ENCODE measurements at places on chromosomes 7 and 10. TPM values are rescaled to one million over a fixed set of nuclear protein-coding genes. Genes with fewer than 3 reads are reported as not detected.

UPK3BL2 gene
- 9.8 TPM for total RNA-seq

DNA sequence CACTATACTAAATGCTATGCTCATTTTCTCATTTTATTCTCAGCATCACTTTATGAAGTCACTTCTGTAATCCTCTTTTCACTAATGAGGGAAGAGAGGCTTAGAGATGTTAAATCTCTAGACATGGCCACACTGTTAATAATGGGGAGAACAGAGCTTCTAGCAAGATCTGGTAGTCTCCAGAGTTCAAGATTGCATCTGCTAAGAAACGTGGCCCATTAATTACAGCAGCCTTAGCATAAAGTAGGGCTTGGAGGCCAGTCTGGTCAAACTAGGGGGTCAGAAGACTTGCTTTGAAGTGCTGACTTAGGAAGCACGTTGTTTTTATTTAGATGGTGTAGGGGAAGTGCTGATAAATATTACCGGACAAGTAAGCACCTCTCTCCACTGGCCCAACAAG is 29.3 kb downstream of the ARL4A start:
- no peak for DNase-seq

DNA sequence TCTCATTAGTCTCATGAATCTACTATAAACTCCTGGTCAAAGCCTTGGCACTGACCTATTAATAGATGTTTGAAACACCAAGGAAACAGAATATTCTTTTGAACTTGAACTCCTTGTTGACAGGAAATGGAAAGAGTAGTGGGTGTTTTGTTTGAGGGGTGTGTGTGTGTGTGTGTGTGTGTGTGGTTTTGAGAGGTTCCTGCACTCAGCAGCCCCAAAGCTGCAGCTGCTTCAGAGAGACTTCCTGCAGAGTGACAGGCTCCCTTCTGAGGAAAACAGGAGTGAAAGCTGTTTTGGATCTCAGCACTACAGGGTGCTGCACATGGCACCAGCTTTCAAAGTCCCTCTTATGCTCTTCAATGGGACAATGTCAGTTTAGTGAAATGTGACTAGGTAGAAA is 546.5 kb upstream of the STEAP1 start:
- no peak for DNase-seq

GRCh38 chr7:120407010-120407409 is 134.0 kb downstream of the KCND2 start:
- DNase-seq: no peak

DNA sequence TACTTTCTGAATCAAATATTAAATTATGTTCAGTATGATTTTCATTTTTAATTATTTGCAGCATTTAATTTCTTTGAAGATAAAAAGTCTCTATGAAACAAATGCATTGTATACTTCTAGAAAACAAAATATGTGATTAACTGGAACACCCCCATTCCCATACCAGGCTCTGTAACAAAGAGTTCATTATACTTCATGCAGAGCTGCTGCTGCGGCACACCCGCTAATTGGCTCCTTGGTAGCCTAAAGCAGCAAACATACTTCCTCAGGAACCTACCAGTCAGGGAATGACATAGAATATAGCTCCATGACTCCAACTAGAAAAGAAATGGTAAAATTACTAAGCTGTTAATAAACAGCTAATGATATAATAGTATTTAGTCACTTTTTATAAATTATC is 19.3 kb downstream of the RAB11FIP2 start:
- no peak for DNase-seq

- no peak for DNase-seq
Measured at GRCh38 chr7:124686543-124687171, 78.9 kb downstream of the GPR37 start.

- no peak for DNase-seq
Measured at GRCh38 chr10:77571490-77571889, 66.1 kb downstream of the KCNMA1 start.

GRCh38 chr10:69636626-69637605 is 6.9 kb downstream of the FAM241B start:
- peak; percentile 86 for DNase-seq

DNA sequence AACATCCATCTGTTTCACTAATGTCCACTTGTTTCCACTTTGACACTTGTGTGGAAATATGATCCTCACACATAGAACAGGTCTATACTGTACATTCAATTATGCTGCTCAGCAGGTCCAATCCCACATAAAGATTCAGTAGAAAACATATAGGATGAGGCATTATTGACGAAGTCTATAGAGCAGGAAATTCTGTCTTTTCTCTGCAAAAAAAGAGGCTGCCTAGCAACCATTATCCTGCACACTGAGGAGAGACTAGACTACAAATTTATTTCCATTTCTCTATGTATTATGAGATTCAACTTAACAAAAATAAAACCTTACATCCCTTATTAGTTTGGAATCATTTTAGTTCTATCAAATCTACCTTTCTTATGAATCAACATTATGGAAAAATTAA is 204.6 kb upstream of the POM121L12 start:
- no peak for DNase-seq

GRCh38 chr7:47651355-47652317 is 69.7 kb upstream of the TNS3 start:
- no peak for DNase-seq

DNA sequence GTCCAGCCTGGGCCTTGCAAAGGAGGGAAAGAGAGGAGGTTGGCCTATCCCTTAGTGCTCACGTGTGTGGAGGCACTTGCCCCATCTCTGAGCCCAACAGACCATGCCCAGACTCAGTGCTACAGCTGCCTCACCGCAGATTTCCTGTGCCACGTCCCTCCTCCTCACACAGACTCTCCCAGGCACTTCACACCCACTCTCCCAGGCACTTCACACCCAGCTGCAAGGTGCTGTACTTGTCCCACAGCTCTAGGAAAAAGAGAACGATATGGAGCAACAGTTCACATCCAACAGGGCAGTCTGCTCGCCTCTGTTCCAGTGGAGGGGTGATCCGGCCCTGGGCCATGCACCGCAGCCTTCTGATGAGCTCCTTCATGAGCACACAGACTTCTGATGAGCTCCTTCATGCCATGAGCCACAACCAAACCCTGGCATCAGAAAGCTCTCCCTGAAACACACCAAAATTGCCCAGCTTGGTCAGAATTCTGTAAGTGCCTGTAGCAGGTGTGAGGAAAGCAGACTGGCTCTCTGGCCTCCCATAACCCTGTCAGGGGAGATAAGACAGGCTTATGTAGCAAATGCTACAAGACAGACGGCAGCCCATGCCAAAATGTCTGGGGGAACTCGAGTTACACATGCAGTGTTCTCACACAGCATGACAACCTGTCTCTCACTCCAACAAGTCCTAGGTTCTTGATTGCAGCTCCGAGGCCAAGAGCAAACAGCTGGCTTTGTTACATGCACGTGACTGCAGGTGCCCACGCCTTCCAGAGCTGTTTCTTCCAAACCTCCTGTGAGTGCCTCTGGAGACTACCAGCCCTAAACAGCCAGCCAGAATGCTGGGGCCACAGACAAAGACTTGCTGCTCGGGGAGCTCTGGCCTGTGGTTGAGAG is 348.5 kb downstream of the GRID1 start:
- DNase-seq: no peak

DNA sequence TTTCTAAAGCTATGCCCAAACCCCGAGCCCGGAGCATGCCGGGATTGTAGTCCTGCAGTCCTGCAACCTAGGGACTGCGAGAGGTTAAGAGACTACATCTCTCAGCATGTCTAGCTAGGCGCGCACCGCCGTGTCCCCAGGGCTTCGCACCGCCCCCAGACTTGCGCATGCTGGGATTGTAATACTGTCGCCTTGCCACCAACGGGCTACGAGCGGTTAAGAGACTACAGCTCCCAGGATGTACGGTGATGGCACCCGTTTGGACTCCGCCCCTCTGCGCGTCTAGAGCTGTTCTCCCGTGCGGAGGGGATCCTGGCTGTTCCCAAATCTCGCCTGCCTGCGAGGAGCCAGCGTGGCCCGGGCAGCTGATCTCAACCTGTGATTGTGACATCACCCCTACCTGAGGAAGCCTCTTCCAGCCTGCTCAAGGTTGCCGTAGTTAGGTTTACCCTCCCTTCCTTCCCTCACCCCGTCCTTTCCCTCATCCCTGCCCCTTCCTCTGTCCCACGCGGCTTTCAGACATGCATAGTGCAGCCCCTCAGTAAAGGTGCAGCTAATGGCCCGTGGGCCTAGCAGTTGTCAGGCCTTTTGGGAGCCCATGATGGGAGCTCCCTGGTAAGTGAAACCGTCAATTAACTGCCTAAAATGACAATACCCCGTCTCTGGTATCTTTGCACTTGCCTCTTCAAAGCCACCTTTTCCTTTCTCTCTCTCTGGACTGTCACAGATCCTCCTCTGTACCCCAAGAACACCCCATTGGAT is 6.3 kb upstream of the ZNF736 start:
- DNase-seq: no peak

KMT2C gene
- total RNA-seq: 54.1 TPM

DNA sequence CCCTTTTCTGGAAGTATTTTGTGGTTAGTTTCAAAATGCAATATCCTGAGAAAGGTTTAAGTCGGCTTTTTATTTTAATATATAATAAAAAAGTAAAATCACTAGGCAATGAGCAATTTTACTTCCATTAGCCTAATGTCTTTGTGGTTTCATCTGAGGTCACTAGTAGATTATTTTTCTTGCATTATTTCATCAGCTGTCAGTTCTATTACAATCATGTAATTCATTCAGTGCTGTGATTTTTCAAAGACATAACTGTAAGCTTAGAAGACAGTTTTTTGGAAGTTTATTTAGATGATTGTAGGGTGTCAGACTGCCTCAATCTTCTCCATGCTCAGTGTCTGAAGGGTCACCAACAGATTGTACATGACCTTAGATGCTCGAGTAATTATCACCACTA is 568.0 kb upstream of the GALNT17 start:
- DNase-seq: no peak

- DNase-seq: no peak
Measured at GRCh38 chr7:38432080-38432479, 158.6 kb upstream of the TARP start.

DNA sequence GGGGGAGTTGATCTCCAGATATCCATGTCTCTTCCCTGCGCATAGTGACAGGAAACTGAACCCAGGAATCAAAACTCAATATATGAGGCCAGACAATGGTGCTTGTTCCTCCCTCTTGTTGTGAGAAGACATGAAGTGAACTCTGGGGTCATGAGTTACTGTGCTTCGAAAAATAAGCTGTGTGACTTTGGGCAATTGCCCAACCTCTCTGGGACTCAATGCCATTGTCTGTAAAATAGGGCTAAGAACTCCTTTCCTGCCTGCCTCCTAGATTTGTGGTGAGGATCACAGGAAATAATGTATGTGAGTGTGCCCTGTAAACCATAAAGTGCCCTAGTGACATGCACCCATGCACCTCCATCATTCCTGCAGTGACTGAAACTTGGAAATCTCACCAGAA is 48.4 kb downstream of the SYPL1 start:
- DNase-seq: no peak

DNA sequence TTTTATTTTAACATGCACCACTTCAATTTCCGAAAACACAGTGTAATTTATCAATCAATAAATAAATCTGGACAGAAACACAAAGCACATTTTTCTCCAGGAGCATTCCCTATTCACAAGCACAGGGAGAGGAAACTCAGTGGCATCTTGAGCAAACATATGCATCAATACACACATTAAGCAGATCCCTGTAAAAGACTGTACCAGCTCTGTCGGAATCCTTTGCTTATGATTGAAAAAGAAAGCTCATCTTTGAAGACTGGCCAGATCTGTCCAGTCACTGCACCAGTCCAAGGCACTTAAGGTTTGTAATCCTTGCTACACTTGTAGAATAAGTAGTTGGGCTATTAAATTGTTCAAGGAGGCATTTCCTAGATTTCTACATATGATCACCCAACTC is 343.9 kb downstream of the BMPER start:
- DNase-seq: no peak

DNA sequence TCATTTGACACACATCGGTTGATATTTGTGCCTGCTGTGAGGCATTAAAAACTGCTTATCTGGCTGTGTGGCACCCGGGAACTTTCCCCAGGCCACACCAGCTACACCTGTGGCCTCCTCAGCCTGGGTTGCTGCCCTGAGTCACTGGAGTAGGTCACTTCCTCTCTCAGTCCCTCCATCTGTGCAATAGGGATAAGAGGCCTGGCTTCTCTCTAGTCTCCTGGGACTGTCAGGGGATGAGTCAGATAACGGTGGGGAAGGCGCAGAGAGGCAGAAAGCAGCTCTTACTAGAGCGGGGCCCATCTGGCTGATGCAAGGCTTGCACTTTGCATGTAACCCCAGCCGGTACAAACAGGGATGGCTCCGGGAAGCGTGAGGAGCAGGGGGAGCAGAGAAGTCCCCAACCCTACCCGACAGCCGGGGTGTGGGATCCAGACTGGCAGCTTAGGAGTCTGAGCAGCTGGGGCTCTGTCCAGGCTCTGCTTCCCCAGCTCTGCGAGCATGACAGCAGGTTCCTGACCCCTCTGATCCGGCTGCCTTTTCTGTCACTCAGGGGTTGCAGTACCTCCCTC is 34.0 kb downstream of the DNAJB12 start:
- DNase-seq: peak; percentile 90

DNA sequence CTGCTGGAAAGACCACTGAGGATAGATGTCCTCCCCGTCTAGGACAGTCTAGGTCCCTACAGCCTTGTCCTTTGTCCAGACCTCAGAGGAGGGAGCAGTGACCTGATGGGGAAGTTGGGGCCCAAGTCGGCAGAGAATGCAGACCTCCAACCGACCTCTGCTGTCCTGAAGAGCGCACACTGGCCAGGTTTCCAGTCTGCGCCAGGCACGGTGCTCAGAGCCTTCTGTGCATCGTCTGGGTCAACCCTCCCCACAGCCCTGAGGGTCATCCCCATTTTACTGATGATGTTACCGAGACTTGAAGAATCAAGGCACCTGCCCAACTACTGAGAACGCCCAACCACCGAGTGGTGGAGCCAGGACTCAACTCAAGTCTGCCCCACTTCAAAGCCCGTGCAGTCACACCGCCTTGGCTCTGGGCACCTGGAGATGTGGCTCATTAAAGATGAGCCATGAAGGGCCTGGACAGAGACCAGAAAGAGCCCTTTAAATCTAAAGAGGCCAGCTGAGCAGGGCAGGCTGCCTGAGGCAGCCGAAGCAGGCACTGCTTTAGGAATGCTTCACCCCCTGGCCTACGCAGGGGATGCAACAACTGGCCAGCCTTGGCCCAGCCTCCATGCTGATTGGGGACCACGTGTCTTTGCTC is 4.4 kb downstream of the ITPRIP start:
- DNase-seq: peak; percentile 33

- no peak for DNase-seq
Measured at GRCh38 chr10:74917481-74918077, 91.2 kb downstream of the KAT6B start.

MET gene
- 7.3 TPM for total RNA-seq
